Stimulated activated CD8-positive, alpha-beta memory T cell treated with anti-CD3 and anti-CD28 coated beads, Interleukin-7, amount 100 ng/mL, for 48 hours (primary cell): ENCODE measurements at places on chromosomes 3 and 15.

DNA sequence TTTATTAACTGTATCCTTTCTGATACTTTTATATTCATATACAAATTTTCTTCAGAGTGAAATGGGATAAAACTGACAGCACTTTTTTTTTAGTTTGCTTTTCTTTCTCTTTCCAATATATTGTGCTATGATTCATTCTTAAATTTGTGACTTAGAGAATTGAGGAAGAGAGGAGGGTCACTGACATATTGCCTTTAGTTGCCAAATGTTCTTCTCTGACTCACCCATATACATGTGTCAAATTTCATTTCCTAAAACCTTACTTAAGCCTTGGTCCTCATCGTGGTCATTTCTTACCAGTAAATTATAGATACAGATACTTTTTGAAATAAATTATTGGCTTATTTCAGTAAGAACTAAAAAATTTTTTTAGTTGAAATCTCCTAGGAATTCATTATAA lies 53.9 kb downstream of the CLASP2 start:
- no peak for DNase-seq

DNA sequence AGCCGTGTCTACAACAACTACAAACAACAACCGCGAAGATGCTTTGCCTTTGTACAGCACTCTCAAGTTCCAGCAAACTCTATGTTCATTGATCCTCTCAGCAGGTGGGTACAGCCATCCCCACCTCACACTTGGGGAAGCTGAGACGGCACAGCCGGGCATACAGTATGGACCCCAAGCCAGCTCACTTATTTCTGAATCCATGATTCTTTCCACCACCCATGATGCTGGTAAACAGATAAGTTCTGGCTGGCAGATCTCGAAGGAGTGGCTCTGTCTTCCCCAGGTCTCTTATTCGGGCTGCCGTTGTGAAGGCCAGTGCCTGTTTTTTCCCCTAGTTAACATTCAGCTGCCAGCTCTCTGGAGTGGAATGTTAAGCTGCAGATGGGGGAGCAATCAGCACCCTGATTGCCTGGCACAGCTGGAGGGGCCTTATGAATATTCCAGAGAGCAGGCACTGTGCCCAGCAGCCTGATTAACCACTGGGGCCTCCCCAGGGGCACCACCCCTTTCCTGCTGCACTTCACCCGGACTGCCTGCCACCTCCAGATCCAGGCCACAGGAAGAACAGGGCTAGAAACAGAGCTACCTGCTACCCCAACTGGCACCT lies 73.2 kb downstream of the CORO2B start:
- DNase-seq = no peak

- no peak for DNase-seq
Observed at GRCh38 chr3:89221924-89222323, 114.5 kb downstream of the EPHA3 start.

GRCh38 chr3:94226078-94226477 lies 163.2 kb downstream of the NSUN3 start:
- DNase-seq = no peak

- no peak for DNase-seq
Observed at GRCh38 chr15:45473068-45473467, 49.5 kb downstream of the SLC30A4 start.

DNA sequence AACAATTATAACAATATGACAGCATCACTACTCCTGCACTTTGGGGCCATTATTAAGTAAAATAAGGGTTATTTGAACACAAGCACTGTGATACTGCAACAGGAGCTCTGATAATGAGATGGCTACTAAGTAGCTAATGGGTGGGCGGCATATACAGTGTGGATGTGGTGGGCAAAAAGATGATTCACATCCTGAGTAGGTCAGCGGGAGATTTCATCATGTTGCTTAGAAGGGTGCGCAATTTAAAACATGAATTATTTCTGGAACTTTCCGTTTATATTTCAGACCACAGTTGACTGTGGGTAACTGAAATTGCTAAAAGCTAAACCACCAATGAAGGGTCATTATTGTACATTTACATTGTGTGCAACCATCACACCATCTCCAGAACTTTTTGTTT lies 42.3 kb downstream of the FBXO22 start:
- no peak for DNase-seq

GRCh38 chr15:73841756-73842725 lies 31.3 kb upstream of the TBC1D21 start:
- DNase-seq = no peak
